ENCODE measurements at places on chromosomes 1 and 21. TPM values are rescaled to one million over a fixed set of nuclear protein-coding genes. Genes with fewer than 3 reads are reported as not detected.
A peak's percentile ranks its signal among the peaks of the same experiment; 100 is the strongest.

GRCh38 chr1:33735624-33736023 lies 128.3 kb upstream of the HMGB4 start:
- DNase-seq = no peak

Gene MRPL55
- 82.1 TPM for total RNA-seq

- peak; percentile 93 for DNase-seq
Observed at GRCh38 chr1:7680207-7680954, 90.7 kb upstream of the VAMP3 start.

Gene SPATA45
- not detected for total RNA-seq

DNA sequence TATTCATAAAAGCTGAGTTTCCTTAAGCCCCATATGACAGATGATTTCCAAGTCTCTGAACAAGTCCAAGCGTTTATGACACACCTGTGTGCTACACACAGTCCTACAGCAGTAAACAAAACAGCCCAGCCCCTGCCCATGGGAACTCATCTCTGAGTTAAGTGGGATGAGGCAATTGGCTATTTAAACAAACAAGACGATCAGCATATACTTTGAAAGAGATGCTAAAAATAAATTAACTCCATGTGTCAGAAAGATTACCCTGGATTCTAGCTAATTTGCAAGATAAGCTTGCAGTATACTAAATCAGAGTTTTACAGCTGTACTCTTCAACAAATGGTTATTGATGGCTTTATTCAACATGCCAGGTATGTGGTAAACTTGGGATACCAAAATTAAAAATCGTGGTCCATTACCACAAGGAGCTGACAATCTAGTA lies 7.0 kb downstream of the PSMG1 start:
- no peak for DNase-seq

DNA sequence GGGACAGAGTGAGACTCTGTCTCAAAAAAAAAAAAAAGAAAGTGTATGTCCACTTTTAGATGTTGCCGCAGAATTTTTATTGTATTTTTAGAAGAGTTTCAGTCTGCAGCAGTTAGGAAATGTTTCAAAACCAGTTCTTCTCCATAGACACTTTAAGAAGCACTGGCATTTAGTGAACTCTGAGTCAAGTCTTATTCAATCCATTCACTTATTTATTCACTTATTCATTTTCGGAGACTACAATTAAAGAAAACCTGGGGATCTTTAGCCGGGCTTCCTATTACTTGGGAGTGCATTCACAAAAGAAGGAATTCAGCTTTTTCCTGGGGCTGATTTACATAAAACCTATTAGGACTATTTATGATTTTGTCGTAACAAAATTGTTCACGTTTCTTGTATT lies 12.3 kb downstream of the RCAN3 start:
- DNase-seq = no peak

DNA sequence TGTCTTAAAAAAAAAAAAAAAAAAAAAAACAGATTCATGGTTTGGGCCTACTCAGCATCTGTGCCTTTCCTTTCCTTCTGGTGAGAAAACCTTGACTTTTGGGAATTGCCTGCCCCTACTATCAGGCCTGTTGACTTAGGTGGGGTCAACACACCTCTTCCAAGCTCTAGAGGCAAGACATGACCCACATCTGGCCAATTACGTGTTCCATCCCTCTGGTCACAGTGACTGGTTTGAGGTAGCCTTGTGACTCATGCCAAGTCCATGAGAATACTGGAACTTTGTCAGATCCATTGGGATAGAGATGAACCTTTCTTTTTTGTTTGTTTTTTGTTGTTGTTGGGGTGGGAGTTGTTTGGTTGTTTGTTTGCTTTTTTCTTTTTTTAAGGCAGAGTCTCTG lies 37.3 kb upstream of the KHDRBS1 start:
- no peak for DNase-seq
